Cerebellum (tissue), 4 donors: ENCODE measurements at places on chromosomes 1 and 21.

- no peak for DNase-seq
Measured at GRCh38 chr21:45922648-45923047, 58.9 kb upstream of the COL6A1 start.

DNA sequence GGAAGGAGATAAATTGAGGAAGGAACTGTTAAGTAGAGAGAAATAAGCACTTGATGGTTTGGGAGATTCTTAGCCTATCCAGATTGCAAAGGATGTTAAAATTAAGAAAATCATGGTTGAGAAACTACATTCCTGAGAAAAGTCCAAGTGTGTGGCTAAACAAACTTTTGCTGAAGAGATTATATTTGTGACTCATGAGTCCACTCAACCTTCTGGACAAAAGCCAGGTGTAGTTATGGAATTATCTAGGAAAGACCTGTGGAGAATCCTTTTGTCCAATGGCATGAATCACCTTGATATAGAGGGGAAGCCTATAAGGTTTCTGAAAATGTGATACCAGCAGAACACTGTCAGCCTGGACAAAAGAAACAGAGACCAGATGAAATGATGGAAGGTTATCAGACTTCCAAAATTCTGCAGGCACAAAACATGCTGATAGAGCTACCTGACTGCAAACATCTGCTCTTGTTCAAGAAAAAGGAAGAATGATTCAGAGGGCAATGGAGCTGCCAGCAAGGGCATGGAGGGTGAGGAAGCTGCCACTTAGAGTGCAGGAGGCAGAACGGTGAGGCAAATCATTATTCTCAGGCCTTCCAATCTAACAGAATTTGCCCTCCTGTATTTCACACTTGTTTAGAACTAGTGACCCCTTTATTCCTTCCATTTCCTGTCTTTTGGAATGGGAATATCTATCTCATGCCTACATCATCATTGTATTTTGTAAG, 300.6 kb upstream of the PRMT6 start:
- DNase-seq: no peak

- DNase-seq: no peak
Measured at GRCh38 chr21:41315726-41316125, 875 bp upstream of the FAM3B start.

- no peak for DNase-seq
Measured at GRCh38 chr1:5747426-5748285, 244.6 kb downstream of the NPHP4 start.

- DNase-seq: no peak
Measured at GRCh38 chr1:213564215-213564659, 423.5 kb upstream of the PROX1 start.

DNA sequence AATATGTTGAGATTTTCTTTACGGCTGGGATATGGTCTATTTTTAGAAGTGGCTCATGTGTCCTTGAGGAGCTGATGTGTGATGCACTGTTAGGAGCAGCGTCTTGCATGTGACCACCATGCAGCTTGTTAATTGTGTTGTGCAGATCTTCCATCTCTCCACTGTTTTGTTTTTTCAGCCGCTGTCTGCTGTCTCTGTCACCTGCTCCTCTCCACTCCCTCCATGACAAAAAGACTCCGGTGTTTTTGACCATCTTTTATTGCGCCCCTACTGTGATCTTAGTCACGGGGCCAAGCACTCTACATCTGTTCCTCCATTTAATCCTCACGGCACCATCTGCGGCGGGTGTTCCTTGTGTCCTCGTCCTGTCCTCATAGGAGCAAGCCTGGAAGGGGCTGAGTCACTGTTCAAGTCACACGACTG, 51.8 kb downstream of the ADARB1 start:
- DNase-seq: peak; percentile 60

DNA sequence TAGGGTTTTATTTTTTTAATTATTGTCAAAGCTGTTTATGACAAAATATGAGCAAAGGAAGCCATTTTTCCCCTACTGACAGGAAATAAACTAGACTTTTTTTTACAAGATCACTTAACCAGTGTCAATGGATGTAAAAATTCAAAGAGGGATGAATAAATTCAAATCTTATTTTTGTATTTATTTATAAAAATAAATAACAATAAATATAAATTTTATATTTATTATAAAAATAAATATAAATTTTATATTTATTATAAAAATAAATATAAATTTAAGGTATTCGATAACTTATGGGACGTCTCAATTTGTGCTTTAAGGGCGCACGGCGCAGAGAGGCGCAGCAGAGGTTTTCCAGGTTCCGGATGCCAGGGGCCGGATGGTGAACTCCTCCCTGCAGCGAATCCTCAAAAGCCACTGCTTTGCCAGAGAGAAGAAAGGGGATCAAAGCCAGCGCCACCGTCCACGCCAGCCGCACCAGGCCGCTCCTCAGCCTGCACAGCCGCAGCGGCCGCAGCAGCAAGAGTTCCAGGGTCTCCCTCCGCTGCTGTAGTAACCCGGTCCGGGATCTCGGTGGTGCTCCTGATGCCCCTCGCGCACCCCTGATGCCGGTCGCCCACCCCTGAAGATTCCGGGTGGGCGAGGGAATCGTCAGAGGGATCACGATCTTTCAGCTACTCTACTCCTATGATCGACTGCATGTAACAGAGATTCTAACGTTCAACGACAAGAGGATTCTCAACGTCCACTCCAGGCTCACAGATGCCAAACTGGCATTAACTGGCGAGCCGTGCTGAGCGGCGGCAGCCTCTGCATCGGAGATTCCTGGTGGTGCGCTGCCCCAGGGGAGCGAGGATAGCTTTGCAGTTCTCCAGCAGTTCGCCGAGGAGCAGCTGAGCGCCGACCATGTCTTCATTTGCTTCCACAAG, 28.5 kb upstream of the RLF start:
- no peak for DNase-seq

DNA sequence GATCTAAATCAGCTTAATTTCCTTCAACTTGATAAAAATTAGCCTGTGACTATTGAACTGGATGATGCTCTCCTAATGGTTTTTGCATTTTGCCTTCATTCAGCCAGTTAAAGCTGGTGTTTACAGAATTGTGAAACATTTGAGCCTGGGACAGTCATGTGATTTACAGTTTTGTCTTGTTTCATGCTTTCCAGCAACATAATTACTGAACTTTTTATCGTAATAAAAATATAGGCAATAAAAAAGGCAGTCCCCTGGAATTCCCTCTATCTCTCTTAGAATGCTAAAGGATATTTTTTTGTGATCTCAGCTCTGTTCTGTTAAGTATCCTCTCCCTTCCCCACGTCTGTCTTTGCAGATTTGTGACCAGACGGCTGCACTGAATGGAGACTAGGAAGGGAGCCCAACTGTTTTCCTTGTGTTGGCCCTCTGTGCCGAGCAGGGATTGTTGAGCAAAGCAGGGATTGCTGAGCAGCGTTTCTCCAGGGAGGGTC, 70.3 kb upstream of the RGL1 start:
- peak; percentile 37 for DNase-seq

DNA sequence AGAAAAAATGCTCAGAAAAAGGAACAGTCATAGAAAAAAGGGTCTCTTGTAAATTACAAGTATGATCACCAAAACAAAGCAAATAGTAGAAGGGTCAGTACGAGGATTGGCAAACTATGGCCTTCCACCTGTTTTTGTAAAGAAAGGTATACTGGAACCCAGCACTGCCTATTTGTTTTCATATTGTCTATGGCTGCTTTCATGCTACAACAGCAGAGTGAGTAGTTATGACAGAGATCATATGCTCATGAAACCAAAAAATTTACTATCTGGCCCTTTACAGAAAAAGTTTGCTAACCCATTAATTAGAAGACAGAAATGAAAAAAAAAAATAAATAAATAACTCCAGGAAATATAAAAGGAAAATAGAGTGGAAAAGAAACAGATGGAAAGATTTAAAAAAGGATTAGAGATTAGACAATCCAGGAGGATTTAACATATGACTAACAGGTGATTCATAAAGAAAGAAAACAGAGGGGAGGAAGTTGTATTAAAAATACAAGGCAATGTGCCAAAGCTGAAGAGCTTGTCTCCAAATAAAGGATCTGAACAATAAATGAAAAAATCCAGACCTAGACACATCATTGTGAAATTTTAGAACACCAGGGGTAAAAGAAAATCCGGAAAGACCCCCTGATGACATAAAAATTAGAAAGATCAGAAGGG, 108.5 kb upstream of the SERTAD4 start:
- no peak for DNase-seq
